GOT3 (cell line): ENCODE measurements at places on chromosomes 2 and 18.

- peak; percentile 60 for DNase-seq
These were observed 3.7 kb upstream of the TUBA4B start for GRCh38 chr2:219249203-219249980.

- no peak for DNase-seq
These were observed 748.1 kb upstream of the LRATD1 start for GRCh38 chr2:13884291-13884976.

- DNase-seq: no peak
These were observed 36.2 kb downstream of the ANKRD44 start for GRCh38 chr2:197274349-197274748.

DNA sequence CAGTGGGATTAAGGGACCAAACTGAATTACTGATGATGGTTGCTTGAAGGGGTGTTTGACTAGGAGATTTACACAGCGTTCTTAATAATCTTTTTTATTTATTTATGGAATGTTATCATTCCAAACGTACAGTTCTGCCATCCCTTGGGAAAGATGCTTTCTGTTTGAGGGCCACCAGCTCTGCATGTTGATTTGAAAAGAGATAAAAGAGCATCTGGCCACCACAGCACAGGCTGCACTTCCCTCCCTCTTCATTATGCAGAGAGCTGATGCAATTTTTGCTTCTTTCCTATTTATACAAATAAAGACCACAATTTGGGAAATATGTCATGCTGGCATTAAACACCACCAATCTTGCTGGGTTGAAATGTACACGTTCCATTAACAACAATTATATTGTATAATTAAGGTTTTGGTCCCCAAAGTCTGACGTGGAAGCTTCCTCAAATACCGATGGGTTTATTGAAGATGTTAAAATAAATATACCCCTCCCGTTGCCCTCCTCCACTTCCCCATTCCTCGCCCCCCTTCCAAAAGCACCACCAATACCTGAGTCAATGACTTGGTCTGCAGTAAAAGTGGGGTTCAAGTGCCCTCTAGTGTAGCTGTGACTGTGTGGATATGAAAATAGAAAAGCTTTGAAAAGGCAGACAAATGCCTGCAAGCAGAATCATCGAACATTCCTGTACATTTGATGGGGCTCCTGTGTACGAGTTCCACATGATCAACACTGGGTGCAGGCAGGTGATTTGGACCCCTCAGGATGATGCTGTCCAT is 211.9 kb downstream of the HRH4 start:
- no peak for DNase-seq

DNA sequence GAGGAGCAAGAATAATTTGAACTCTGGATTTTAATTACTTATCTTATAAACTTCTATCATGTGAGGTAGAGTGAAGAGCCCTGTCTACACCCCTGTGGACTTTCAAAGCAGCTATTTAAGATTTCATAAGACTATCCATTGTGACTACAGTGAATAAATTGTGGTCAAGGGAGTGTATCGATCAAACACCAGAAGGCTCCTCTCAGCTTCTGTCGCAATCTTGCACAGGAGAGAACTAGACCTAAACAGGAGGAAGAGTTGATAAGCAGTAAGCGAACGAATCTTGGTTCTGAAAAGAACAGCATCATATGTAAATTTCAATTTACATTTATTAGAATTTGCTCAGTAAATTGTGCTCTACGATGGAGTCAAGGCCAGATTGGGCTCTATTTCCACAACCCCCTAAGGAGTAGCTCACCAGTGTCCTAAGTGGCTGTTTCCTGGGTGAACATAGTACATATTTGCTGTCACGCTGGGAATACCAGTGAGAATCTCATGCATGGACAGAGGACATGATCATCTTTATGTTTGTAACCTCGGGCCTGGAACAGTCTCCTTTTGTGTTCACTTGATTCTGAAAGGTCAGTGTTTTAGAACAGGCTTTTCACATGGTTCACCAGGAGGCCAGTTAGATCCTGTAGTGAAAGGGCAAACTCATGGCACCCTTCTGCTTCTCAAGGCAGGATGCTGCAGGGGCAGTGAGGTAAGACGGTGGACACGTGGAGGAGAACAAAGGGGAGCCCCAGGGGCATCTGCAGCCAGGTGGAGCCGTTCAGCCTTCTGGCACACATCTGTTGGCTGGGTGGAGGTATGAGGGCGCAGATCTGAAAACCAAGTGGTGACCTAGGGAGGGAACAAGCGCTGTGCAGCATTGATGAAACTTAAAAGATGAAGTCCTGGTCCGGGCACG is 33.3 kb downstream of the NPAS2 start:
- no peak for DNase-seq

DNA sequence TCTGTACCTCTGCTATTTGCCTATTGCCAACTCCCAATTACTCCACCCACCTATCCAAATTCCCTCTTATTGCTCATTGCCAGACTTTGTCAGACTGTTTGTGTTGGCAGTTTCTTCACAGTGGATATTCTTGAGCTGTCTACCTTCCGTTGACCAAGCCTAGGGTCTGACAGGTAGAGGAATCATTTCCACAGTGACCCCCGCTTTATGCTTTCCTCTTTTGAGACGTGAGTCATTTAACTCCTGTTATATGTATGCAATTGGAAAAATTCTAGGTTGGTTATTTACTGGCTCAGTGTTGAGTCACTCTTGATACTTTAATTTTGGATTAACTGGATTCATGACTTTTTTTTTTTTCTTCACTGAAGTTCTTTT is 187.7 kb downstream of the IRS1 start:
- no peak for DNase-seq

DNA sequence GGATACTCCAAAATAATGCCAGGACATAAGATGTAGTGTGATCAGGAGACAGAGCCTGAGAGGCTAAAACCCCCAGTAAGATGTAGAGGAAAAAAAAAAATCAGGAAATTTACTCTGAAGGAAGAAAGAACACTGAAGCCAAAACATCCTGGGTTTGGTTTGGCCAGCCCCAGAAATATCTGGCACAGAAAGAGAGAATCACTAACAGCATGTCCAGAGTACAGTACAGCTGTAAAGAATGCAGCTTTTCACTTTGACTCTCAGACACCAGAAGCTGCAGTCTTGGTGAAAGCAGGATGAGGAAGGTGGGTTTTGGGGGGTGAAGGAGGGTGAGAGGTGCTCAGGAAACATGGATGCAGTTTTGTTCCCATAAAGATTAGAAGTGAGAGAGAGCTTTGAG is 1577.7 kb upstream of the ACVR2A start:
- DNase-seq: no peak

GRCh38 chr2:194706179-194706578 is 950.8 kb upstream of the SLC39A10 start:
- no peak for DNase-seq

- DNase-seq: no peak
These were observed 45.3 kb downstream of the SCTR start for GRCh38 chr2:119478978-119479295.

DNA sequence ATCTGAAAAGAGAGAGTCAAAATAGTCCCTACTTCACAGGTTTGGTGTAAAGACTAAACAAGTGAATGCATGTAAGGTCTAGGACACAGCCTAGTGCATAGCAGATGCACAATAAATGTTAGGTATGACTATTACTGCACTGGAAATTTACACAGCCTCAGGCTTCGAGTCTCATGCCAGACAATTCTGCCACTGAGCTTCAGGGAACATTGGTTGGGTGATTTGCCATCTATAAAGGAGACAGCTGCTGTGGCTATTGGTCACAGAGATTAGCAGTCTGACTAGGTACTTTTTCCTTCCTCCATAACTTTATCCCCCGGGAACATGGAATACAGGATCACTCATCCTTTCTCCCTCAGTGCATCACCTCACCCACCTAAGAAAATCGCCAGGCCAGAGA is 89.2 kb downstream of the FAM124B start:
- no peak for DNase-seq

DNA sequence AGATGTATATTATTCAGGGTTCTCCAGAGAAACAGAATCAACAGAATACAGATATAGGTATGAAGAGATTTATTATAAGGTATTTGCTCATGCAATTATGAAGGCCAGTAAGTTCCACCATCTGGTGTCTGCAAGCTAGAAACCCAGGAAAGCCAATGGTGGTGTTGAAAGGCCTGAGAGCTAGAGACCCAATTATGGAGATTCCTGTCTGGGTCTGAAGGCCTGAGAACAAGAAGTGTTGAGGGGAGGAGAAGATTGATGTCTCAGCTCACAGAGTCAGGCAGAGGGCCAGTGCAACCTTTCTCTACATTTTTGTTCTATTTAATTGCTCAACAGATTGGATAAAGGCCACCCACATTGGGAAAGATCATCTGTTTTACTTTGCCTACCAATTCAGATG is 524.2 kb upstream of the CRIM1 start:
- no peak for DNase-seq

DNA sequence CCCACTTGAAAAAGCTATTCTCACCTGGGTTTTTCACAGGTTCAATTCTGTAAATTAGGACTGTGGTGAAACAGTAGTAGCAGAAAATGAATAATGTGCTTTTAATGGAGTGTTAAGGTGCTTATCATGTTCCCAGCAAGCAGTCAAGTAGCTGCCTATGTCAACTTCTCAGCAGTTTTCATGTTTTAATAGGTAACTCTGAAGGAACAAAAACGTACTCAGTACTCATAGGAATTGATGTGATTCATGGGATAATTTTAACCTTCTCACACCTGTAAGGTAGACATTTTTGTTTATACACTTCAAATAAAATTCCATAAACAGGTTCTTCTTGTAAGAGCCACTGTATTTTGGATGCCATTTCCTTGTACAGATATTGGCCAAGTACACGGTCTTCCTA is 801.6 kb downstream of the MBD2 start:
- DNase-seq: no peak

DNA sequence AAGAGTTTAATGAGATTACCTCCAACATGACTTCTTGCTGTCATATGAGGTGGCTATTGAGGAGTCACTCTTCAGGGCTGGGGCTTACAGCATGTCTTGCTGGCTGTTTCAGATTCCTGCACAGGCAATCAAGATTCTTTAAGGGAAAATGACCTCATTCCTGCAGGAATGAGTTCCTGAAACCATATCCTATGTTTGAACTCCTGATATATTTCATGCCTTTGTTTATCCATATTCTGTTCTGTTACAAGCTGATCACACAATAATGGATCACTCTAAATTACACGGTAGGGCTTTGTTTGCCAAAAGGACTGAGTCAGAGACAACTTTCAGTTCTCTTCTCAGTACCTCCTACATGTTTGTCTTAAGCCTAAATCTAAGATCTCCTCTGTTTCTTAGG is 879.8 kb upstream of the PIK3C3 start:
- no peak for DNase-seq

DNA sequence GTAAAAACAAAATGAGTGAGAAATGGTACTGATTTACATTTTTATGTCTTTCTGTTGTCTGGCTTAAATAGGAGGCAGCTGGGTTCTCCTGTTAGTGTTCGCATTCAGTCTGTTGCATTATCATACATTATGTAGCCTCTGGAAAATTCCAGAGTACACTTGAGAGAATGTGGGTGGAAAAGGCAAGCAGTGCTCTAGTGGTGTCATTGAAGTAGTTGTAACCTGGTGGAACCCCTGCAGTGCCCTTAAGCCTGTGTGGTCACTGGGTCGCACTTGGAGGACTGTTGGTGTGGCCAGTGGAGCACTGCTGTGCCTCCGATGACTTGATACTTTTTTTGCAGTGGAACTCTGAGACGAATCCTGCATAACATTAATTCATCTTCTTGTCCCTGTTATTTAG is 52.4 kb downstream of the USP14 start:
- no peak for DNase-seq

DNA sequence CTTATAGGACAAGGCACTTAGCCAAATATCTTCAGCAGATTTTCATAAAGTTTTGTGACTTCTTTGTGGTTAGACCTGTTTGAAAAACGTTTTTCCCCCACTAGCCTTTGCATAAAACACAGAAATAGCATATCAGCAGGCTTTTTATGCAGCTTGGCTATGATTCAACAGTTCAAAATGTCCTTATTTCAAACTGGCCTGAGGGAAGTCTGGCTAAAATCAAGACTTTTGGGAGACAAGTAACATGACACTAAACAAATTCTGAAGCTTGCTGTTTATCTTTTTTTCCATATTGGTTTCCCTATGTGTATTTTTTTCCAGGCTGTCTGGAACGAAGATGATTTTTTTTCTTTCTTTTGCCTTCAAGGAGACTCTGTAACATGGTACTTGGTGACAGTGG is 95.1 kb upstream of the L3MBTL4 start:
- no peak for DNase-seq

DNA sequence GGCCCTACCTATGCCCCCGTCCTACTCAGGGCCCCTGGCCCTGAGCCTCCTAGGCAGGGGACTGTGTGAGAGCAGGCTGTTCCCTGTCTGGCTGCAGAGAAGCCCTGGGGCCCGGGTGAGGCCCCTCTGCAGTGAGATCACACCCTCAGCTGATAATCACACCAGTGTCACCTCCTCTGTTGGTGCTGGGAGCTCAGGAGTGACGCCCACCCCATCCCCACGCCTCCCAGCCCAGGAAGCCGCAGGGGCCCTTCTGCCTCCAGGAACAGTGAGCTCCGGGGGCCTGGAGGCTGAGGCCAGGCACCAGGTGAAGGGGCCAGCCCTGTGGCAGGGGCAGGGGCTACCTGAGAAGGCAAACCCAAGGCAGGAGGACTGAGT is 20.0 kb downstream of the KCNIP3 start:
- DNase-seq: no peak

DNA sequence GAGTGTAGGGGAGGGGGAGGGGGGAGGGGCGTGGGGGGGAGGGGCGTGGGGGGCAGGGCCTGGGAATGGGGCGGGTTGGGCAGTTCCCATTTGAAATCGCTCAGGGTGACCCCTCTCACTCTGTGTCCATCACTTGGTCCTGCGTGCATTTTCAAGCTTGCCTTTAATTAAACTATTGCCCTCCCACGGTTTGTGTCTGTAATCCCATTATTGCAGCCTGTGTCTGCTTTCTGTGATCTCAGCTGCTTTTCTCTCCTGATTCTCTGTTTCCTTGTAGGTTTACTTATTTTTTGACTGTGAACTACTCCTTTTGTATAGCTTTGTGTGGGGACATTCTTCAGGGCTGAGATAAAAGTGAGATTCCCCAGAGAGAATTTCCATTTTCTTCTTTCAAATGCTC is 1.3 kb downstream of the DCDC2C start:
- no peak for DNase-seq

DNA sequence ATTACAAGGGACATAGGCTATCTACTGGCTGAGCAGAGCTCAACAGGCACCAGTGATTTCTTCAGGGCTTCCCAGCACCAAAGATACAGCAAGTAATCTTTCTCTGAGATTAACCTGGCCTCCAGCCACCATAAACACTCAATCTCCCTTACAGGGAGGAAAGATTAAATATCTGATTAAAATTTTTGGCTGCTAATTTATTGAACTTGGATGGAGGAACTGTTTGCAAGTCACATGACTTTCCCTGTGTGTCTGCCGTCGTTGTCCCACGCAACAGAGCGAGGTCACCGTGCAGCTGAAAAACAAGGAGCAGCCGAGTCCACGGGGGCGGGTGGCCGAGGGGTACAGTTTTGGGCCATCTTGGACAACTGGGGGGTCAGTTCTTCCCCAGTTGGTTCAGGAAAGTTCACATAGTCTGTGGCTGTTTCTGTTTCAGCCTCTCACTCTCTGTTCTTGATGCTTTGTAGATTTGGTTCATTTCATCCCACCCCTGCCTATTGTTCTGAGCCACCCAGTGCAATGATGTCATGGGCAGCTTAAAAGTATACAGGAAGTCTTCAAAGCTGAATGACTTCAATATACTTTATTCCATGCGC is 186.8 kb upstream of the CTAGE1 start:
- no peak for DNase-seq
